ENCODE measurements at places on chromosomes 16 and 17. TPM values are rescaled to one million over a fixed set of nuclear protein-coding genes. Genes with fewer than 3 reads are reported as not detected.

Gene ITGB3
- total RNA-seq: not detected

Gene ITGAL
- 436 TPM for total RNA-seq

- H3K36me3 ChIP-seq: no peaks in the 10 kb centered on the region
- no peak overlapping the region for H3K4me3 ChIP-seq
- no peak overlapping the region for H3K27ac ChIP-seq
- DNase-seq: no peak
- no peaks in the 10 kb centered on the region for H3K4me1 ChIP-seq
- H3K27me3 ChIP-seq: no peaks in the 10 kb centered on the region
These were observed 53.8 kb upstream of the CACNG5 start for GRCh38 chr17:66781135-66781534.

DNA sequence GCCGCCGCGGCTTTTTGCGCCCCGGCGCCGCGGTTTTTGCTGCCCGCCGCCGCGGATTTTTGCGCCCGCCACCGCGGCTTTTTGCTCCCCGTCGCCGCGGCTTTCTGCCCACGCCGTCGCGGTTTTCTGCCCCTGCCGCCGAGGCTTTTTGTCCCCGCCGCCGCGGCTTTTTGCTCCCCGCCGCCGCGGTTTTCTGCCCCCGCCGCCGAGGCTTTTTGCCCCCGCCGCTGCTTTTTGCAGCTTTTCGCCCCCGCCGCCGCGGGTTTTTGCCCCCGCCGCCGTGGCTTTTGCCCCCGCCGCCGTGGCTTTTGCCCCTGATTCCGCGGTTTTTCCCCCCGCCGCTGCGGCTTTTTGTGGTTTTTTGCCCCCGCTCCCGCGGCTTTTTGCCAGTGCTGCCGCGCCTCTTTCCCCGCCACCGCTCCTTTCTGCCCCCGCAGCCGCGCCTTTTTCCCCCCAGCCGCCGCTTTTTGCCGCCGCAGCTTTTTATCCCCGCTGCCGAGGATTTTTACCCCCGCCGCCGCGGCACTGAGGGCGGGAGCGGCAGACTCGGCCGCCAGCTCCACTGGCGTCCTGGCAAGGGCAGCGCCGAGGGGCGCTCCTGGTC is 518.6 kb upstream of the WSB1 start:
- no peaks in the 10 kb centered on the region for H3K36me3 ChIP-seq
- H3K27ac ChIP-seq: no peak overlapping the region
- no peaks in the 10 kb centered on the region for H3K27me3 ChIP-seq
- no peak for DNase-seq

DNA sequence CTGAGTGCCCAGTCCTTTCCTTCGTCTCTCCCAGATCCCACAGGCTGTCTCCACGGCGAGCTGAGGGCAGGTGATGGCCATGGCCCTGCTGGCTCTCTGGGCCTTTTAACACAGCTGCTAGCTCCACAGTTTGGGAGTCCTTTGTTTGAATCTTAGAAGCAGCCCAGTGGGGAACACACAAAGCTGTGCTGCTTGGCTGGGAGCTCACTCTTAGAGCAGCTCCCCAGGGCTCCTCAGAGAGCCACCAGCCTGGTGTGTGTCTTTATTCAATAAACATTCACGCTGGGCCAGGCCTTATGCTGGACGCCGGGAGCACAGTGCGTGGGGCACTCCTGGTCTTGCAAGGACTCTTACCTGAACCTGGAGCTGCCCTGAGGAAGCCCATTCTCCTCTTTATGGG is 29.7 kb downstream of the WNT3 start:
- no peaks in the 10 kb centered on the region for H3K27me3 ChIP-seq
- H3K36me3 ChIP-seq: no peaks in the 10 kb centered on the region
- H3K4me1 ChIP-seq: no peaks in the 10 kb centered on the region
- no peak for DNase-seq
- no peak overlapping the region for H3K4me3 ChIP-seq

All from naive thymus-derived CD4-positive, alpha-beta T cell (primary cell).